ENCODE measurements at places on chromosomes 12 and 14.

- DNase-seq: no peak
Measured at GRCh38 chr12:59119676-59120075, 199.4 kb upstream of the LRIG3 start.

- DNase-seq: no peak
Measured at GRCh38 chr12:58725400-58726105, 194.8 kb downstream of the LRIG3 start.

DNA sequence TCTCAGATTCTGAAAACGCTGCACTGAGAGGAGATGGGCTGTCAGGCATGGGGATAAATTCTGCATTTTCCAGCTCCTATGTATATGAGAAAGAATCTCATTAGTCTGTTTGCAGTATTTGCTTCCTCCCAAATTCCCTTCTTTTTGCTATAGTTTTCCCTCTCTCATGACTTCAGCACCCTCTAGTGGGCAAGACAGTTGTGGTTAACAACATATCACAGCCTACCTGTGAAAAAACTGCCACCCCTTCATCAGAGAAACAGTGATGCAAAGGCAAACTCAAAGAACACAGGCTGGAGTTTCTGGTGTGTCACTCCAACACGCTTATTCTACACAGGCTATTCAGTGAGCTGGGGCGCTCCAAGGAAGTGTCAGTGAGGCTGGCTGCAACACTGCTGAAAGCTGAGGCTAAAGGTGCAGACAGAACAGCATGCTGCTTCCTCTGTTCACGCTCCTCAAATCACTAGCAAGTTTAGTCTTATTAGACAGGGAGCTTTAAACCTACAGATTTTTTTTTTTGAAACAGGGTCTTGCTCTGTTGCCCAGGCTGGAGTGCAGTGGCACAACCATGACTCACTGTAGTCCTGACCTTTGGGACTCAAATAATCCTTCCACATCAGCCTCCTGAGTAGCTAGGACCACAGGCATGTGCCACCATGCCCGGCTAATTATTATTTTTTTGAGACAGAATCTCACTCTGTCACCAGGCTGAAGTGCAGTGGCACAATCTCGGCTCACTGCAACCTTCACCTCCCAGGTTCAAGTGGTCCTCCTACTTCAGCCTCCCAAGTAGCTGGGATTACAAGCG, 19.3 kb downstream of the ZC2HC1C start:
- peak; percentile 50 for DNase-seq

DNA sequence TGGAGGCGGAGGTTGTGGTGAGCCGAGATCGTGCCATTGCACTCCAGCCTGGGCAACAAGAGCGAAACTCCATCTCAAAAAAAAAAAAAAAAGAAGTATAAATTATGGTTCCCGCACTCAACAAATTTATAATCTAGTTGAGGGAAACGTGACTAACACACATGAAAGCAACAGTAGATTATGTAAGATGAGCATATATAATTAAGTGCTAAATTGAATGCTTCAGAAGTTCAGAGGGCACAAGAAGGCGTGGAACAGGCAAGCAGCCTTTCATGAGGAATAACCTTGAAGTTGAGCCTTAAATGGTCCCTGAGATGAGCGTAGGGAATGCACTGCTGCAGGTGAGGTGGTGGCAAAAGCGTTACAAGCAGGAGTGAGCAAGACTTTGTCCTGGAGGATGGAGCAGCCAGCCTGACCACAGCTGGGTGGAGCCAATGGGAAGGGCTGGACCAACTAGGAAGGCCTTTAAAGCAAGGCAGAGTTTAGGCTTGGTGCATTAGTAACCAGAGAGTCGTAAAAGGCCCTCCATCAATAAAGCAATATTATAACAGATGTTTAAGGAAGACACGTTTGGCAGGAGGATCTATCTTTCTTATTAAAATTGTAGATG, 30.6 kb upstream of the TUBA1A start:
- no peak for DNase-seq

GRCh38 chr12:26833743-26834490, 923 bp upstream of the ITPR2 start:
- DNase-seq: peak; percentile 70

- DNase-seq: no peak
Measured at GRCh38 chr12:21065845-21066244, 65.1 kb upstream of the SLCO1B1 start.

DNA sequence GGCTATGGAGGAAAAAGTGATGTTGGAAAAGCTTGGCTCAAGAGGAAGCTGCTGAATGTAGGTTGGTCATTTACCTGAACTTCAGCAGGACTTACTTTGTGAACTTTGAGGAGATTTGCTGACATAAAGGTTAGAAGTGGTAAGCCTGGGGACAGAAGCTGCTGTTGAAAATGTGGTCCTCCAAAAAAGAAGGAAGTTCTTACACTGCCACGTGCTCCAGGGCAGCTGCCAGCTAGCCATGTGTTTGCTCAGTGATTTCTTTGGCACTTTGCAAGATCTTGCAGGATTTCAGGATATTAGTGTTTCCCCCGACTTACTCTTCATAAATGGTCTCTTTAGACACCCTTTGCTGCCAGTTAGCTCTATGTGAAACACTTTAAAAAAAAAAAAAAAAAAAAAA, 14.8 kb upstream of the DYRK2 start:
- DNase-seq: no peak

DNA sequence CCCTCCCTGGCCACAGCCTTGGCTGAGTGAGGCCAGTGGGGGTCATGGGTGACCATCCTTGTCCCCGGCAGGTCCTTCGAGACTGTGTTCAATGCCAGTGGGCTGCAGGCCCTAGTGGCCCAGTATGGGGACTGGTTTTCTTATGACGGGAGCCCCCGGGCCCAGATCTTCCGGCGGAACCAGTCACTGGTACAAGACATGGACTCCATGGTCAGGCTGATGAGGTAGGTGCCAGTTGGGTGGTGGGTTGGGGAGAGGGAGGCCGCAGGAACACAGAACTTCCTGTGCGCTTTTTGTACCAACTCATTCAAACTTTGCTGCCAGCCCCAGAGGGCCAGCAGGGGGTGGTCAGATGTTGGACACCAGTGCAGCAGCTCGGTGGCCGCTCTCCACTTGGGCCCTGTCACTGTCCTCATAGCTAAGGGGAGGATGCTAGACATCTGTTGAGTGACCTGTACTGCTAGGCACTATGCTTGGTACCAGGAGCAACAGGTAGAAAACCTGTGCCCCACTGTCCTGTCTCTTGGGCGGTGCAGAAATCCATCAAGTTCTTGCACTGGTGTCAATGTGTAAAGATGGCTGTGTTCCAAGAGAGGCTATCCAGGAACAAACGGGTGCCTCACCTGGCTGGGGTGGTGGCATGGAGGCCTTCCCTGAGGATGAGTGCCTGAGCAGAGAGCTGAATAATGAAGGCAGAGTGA, 16.7 kb downstream of the SDS start:
- no peak for DNase-seq

DNA sequence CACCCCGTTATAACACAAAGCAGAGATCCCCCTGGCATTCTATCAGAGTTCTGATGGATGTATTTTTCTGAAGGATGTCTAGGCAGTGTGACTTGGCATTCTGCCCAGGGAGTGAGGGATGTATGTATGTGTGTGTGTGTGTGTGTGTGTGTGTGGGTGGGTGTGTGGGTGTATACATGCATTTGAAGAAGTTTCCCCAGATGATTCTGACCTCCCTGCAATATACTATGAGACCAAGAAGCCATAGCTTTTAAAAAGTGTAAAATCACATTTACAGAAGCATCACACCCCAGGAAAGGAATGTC, 59.7 kb upstream of the NAP1L1 start:
- peak; percentile 38 for DNase-seq

All from SHP77 (cell line).